ENCODE measurements at places on chromosomes 3 and 15. TPM values are rescaled to one million over a fixed set of nuclear protein-coding genes. Genes with fewer than 3 reads are reported as not detected.

DNA sequence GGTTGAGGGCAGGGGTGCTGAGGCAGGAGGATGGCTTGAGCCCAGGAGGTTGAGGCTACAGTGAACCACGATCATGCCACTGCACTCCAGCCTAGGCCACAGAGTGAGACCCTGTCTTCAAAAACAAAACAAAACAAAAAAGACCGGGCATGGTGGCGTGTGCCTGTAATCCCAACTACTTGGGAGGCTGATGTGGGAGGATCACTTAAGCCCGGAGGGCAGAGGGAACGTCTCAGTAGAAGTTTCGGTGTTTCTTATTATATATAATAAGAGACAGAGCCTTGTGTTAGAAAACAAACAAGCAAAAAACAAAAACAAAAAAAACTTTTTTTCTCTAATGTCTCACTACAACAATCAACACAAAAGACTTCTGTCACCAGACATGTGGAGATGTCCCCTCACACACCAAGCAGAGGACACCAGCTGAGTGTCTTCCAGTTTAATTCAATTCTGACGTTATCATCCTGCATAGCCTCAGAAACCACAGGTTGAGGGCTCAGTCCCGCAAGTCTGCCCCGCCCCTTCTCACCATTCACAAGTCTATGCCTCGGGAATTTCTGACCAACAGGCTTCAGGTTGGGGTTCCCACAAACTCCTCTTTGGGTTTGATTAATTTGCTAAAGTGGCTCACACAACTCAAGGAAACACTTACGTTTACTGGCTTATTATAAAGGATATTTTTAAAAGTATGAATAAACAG, 24.0 kb upstream of the EIF4A2 start:
- H3K4me3 ChIP-seq: no peak overlapping the region
- H3K36me3 ChIP-seq: no peaks in the 10 kb centered on the region
- peak; percentile 19 for DNase-seq
- H3K4me1 ChIP-seq: peaks cover 12% of the 10 kb centered on the region
- no peak overlapping the region for H3K27ac ChIP-seq
- H3K27me3 ChIP-seq: no peaks in the 10 kb centered on the region

DNA sequence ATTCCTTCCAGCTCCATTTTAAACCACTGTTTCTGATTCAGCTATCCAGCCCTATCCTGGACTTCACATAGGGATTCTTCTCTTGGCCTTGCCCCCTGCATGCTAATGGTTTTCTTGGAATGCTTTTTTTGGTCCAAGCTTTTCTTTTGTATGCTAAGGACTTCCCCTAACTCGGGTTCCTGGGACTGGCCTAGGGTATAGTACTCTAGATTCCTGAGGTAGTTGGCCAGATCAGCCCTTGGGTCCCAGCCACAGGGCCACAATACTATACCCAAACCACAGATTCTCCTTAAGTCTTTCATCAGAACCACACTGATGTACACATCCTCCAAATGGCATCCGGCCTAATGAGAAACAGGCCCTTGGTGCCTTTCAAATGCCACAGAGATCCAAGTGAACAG, 2.8 kb downstream of the FYCO1 start:
- H3K27ac ChIP-seq: peak overlapping the region; percentile 95
- peaks cover 43% of the 10 kb centered on the region for H3K4me1 ChIP-seq
- peaks cover 6% of the 10 kb centered on the region for H3K36me3 ChIP-seq
- DNase-seq: no peak
- H3K27me3 ChIP-seq: peaks cover 15% of the 10 kb centered on the region

DNA sequence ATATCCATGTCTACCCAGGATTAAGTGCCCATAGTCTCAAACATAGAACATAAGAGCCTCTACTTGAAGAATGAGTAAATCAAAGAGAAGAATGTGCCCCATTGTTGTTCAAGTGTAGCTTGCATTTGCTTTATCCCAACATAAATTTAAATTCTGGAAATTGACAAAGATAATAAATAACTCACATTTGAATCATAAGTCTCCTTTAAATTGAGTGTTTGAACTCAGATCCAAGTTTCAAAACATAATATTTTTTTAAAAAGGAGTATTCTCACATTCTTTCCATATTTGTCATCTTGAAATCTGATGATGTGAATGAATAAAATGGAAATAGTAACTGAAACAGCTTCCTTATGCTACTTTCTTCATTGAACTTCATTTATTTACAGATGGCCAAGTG, 135.2 kb downstream of the MECOM start:
- H3K36me3 ChIP-seq: no peaks in the 10 kb centered on the region
- H3K27me3 ChIP-seq: no peaks in the 10 kb centered on the region
- peaks cover 48% of the 10 kb centered on the region for H3K4me1 ChIP-seq
- DNase-seq: no peak
- no peak overlapping the region for H3K27ac ChIP-seq

- no peaks in the 10 kb centered on the region for H3K4me1 ChIP-seq
- DNase-seq: no peak
- H3K4me3 ChIP-seq: no peak overlapping the region
- no peaks in the 10 kb centered on the region for H3K36me3 ChIP-seq
- H3K27ac ChIP-seq: no peak overlapping the region
Observed at GRCh38 chr3:22659651-22660475, 543.3 kb upstream of the UBE2E2 start.

DNA sequence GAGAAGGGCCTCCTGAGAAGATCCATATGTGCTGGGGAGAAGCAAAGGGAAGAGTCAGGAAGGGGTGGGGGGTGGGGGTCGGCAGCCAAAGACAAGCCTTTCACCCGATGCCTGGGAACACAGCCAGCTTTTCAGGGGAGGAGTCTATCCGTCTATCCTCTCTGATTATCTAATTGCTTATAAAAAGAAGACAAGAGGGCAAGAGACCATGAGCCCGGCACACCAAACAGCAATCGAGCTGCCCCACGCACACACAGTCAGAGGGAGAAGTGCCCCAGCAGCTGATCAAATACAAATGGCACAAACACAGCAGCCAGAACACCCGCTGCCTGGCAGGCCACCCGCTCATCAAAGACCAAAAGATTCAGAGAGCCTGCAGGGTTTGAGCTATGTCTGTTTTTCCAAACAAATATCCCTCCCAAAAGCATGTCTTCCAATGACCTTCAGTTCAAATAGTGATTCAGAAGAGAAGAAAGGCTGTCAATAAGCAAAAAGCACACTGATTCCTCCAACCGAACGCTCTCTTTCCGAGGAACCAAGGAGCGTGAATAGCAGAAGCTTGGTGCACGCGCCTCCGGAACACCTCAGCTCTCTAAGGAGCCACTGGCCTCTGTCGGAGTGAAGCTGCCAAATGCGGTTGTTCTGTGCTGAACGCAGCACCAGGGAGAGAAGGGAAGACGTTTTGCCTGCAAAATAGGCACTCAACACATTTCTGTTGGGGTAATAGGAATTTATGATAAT, 419.2 kb downstream of the OCA2 start:
- peaks cover 8% of the 10 kb centered on the region for H3K27me3 ChIP-seq
- no peak for DNase-seq
- peaks cover 27% of the 10 kb centered on the region for H3K4me1 ChIP-seq
- peak overlapping the region; percentile 2 for H3K27ac ChIP-seq
- no peaks in the 10 kb centered on the region for H3K36me3 ChIP-seq
- H3K4me3 ChIP-seq: no peak overlapping the region

DNA sequence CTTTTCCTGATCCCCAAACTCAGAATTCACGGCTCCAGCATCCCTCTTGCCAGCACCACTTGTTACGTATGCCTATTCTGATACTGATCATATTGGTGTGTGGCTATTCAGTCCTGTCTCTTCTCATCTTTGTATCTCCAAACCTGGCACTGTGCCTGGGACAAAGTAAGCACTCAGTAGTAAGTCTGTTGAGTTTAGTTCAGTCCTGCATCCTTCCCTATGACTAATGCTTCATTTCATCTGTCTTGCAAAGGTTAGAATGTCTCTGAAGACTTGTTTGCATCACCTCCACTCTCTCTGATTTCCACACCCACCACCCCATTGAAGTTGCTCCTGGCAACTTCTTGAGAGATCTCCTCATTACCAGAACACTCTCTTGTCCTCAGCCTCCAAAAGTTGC, 80.3 kb downstream of the HMG20A start:
- no peaks in the 10 kb centered on the region for H3K36me3 ChIP-seq
- H3K4me3 ChIP-seq: no peak overlapping the region
- H3K4me1 ChIP-seq: peaks cover 75% of the 10 kb centered on the region
- peak overlapping the region; percentile 3 for H3K27ac ChIP-seq
- DNase-seq: no peak

DNA sequence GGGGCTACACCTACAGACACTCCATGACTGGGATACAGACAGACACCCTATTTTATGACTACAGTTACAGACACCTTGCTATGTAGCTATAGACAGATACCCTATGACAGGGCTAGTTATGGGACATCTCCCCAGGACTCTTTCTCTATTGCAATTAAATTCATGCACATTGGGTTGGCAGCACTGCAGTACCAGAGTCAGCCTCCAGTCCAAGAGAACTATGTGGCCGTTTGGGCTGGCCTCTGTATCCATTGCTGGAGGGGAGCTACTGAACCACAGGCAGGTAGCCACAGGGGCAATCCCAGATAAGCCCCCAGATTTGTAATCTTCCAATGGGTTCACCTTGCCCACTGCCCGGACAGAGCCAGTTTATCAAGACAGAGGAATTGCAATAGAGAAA, 108.4 kb upstream of the SPATA16 start:
- peaks cover 7% of the 10 kb centered on the region for H3K36me3 ChIP-seq
- H3K27ac ChIP-seq: no peak overlapping the region
- no peak for DNase-seq
- H3K4me3 ChIP-seq: no peak overlapping the region
- peaks cover 18% of the 10 kb centered on the region for H3K27me3 ChIP-seq

GRCh38 chr3:31013843-31014242, 119.4 kb upstream of the GADL1 start:
- H3K4me1 ChIP-seq: peaks cover 11% of the 10 kb centered on the region
- DNase-seq: no peak
- H3K4me3 ChIP-seq: no peak overlapping the region

GRCh38 chr15:66653852-66654251, 48.2 kb upstream of the SMAD6 start:
- H3K27ac ChIP-seq: no peak overlapping the region
- no peak overlapping the region for H3K4me3 ChIP-seq
- peaks cover 3% of the 10 kb centered on the region for H3K27me3 ChIP-seq
- no peaks in the 10 kb centered on the region for H3K36me3 ChIP-seq
- no peak for DNase-seq

- peaks cover 13% of the 10 kb centered on the region for H3K4me1 ChIP-seq
- H3K27ac ChIP-seq: peak overlapping the region; percentile 63
- DNase-seq: no peak
- H3K27me3 ChIP-seq: no peaks in the 10 kb centered on the region
Observed at GRCh38 chr3:166743481-166744134, 636.5 kb downstream of the ZBBX start.

DNA sequence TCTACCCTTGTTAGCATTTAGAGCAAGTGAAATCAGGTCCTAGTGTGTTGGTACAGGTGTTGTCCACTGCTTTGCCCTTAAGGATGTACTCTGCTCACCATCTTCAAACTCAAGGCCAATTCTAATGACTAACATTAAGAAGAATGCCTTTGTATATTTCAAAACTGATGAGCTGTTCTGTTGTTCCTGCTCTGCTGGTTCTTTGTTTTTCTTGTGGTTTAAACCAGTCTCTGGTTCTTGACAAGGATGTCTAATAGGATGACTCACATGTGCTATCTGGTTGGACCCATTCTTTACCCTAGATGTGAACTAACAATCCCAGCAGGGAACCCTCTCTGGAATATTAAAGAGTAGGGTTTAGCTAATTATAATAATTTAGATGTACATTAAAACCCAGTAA, 17.3 kb downstream of the ABHD5 start:
- no peak overlapping the region for H3K4me3 ChIP-seq
- no peaks in the 10 kb centered on the region for H3K4me1 ChIP-seq
- H3K27ac ChIP-seq: no peak overlapping the region
- H3K27me3 ChIP-seq: no peaks in the 10 kb centered on the region
- peaks cover 10% of the 10 kb centered on the region for H3K36me3 ChIP-seq
- DNase-seq: no peak

GRCh38 chr15:72033711-72034110, 84.2 kb downstream of the MYO9A start:
- no peaks in the 10 kb centered on the region for H3K4me1 ChIP-seq
- no peak overlapping the region for H3K27ac ChIP-seq
- H3K4me3 ChIP-seq: no peak overlapping the region
- no peak for DNase-seq
- H3K27me3 ChIP-seq: no peaks in the 10 kb centered on the region

GRCh38 chr15:85402195-85402881, 21.9 kb downstream of the AKAP13 start:
- no peak overlapping the region for H3K4me3 ChIP-seq
- H3K4me1 ChIP-seq: peaks cover 43% of the 10 kb centered on the region
- no peak for DNase-seq
- no peak overlapping the region for H3K27ac ChIP-seq

GRCh38 chr3:32399030-32399620, 7.5 kb downstream of the CMTM7 start:
- H3K4me1 ChIP-seq: peaks cover 34% of the 10 kb centered on the region
- H3K4me3 ChIP-seq: no peak overlapping the region
- no peaks in the 10 kb centered on the region for H3K36me3 ChIP-seq
- DNase-seq: no peak

DNAH12 gene
- not detected for total RNA-seq

CACNA1D gene
- 3.6 TPM for total RNA-seq

NECTIN3 gene
- 23.0 TPM for total RNA-seq

WDR93 gene
- not detected for total RNA-seq

CLRN1 gene
- not detected for total RNA-seq

Measured in WTC11 (cell line).